T-helper 22 cell (primary cell): ENCODE measurements at places on chromosomes 3 and 15.

DNA sequence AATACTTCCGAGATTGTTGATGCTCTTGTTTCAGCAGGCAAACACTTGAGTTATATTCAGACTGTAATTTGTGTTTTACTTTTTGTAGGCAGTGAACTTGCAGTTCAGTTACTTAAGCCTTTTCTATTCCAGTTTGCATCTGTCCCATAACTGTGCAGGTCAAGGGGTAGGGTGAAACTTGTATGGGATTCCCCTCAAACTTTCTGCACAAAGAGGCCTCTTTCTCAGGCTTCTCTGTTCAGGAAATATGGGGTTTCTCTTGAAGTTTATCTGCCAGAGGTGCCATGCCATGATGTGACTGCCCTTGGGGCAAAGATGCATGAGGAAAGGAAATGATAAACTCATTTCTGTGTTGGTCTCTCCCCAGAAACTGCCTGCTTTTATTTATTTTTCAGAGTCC is 66.7 kb downstream of the SLC24A1 start:
- no peak for DNase-seq

- DNase-seq, result no peak
These were observed 231.3 kb upstream of the SEMA6D start for GRCh38 chr15:47486040-47486439.

DNA sequence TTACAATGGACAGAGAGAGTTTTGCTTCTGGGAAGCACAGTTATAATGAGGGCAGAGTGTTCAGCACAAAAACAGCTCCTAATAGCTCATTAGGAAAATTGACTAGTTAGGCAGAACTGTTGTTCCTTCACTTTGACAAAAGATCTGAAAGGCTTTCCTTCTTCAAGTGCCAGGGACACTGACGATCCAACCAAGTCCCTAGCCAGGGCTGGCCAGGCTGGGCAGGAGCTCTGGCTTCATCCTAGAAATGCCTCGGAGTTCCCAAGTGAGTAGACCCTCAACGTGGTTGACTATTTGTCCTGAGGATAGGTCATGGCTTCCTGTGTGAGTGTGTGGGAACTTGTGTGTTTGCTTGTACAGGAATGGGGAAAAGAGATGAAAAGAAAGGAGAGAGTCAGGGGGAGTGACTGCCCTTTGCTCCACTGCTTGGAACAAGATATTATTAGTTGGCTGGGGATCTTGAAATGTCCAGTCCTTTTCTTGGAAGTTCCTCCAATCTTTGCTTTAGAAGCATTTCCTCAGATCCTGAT is 617.9 kb downstream of the NTRK3 start:
- DNase-seq, result no peak

DNA sequence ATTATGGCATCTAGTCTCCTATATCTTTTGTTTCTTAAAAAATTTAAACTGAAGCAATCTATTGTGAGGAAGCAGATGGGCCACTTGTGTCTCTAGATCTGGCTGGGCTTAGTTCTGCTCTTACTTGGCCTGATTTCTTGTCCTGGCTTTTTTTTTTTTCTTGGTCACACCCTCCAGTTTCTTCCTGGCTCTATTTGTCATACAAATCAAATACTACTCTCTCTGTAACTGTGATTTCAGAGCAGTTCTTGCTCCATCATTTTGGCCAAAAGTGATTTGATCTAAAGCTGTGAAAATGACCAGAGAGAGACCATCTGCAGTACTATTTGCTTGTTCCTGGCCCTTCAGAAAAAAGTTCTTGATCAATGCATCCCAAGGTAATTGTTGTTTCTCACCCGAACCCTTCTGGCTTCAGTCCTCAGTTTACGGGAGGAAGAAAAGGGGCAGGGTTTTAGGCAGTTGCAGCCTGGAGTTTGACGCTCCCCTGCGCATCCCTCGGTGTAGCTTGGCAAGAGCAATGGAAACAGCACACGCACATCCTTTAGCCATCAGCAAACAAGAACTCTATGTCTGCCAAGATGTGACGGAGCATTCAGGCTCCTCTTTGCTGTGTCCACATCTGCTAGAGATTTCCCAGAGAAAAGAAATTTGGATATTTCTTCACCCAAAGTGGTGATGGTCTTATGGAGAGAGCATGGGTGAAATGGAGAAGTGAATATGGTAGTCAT is 31.6 kb downstream of the CHST2 start:
- no peak for DNase-seq

DNA sequence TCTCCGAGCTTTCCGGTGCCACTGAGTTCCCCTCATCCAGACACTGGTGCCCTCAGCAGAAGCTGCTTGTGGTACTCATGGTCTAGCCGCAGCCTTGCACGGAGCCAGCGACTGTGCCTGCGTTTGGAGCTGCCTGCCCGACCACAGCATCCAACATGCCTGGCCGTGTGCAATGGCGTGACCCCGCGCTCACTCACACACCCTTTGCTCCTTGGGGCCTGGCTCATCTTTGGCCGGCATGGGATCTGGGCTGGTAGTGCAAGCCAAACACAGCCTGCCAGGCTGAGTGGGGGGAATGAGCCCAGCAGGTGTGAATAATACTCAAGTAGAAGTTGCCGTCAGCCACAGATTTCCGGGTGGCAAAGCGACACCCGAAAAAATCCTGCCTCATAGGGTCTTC is 1178.7 kb upstream of the GBE1 start:
- no peak for DNase-seq

DNA sequence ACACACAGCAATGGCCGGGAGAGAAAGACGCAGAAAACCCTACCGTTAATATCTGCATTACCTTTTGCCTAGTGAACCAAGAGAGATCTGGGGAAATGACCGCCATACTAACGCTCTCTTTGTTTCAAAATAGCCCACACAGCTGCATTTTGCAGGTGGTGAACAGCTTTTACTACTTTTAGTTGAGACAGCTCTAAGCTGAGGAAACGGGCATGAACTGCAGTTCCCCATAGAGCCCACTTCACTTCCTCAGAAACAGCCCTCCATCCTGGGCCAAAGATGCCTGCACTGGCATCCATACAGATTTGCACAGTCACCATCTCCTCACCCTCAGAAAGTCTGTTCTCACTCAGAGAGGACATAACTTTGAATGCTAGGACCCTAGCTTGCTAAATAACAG is 45.0 kb downstream of the ZNF860 start:
- no peak for DNase-seq

- no peak for DNase-seq
These were observed 55.9 kb upstream of the KLF13 start for GRCh38 chr15:31270767-31271166.

DNA sequence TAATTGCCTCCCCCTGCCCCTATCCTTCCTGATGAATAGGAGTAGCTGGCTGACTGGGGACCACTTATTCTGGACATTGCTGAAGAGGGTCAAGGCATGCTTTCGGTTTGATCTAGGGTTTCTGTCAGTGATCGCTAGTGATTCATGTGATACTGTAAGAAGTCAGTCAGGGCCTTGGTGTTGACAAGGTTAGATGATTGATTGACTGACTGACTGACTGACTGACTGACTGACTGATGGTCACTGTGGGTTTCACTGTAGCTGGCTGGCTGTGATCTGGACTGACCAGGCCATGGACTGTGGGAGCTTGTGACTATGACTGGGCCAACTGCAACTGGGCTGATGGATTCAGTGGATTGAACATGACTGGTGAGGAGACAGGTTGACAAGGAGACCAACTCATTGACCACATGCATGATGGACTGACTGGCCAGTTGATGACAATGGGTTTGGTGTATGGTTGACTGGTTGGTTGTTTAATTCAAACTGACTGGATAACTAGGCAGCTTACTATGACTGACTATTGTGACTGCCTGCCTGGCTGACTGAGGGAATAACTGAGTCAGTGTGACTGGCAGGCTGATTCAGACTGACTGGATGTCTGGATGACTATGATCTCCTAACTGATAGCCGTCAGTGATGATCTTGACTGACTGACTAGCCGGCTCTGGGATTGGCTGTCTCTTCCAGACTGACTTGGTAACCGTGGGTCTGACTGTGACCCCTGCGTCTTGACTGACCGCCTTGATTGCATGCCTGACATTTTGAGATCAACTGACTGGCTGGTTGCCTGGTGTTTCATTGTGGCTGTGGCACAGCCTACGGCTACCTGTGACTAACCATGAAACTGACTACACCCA is 509.9 kb downstream of the SHQ1 start:
- no peak for DNase-seq

- DNase-seq, result no peak
These were observed 62.5 kb downstream of the RPN1 start for GRCh38 chr3:128588147-128588546.

- DNase-seq, result no peak
These were observed 265.5 kb downstream of the ADAMTSL3 start for GRCh38 chr15:83919319-83919830.

GRCh38 chr3:161149529-161149928 is 44.4 kb upstream of the B3GALNT1 start:
- DNase-seq, result no peak

DNA sequence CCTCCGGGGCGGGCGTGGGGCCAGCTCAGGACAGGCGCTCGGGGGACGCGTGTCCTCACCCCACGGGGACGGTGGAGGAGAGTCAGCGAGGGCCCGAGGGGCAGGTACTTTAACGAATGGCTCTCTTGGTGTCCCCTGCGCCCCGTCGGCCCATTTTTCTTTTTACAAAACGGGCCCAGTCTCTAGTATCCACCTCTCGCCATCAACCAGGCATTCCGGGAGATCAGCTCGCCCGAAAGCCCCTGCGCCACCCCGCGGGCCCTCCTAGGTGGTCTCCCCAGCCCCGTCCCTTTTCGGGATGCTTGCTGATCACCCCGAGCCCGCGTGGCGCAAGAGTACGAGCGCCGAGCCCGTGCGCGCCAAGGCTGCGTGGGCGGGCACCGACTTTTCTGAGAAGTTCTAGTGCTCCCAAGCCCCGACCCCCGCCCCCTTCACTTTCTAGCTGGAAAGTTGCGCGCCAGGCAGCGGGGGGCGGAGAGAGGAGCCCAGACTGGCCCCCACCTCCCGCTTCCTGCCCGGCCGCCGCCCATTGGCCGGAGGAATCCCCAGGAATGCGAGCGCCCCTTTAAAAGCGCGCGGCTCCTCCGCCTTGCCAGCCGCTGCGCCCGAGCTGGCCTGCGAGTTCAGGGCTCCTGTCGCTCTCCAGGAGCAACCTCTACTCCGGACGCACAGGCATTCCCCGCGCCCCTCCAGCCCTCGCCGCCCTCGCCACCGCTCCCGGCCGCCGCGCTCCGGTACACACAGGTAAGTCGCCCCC is at the start of gene THBS1:
Gene THBS1 (plus strand): TSS at position 595 of the 757 bp plus-strand sequence. CDS start 779 bp downstream, outside the sequence.
- DNase-seq, result peak; percentile 8

DNA sequence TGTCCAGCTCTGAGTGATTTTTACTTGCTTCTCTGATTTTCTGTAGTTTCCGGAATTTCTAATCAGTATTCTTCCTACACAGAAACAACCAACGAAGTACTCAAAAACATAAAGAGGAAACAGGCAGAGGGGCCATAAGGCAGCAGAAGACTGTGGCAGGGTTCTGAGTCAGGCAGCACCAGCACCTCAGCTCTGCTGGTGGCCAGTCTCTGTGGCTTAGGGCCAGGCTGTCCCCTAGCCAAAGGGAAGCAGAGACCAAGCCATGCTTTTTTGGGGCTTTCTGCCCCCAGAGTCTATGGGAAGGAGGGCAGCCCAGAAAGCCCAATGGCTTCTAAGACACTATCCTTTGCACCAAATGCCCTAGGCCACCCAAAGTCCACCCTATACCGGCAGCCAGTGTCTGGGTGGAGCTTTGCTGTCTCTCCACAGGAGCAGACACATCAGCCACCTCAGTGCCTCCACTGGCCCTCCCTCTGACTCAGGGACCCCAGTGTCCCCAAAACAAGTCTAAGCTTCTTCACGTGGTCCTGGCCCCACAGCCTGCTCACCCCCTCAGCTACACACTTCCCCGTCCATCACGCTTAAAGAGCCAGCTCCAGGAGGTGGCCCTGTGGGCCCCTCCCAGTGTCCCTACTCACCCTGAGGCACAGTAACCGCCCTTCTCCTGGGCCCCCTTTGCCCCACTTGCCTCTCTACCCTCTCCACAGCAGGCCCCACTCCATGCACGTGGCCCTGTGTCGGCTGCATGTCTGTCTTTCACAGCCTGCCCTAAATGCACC is 46.2 kb downstream of the CCDC12 start:
- DNase-seq, result no peak
